ENCODE measurements at places on chromosomes 5 and 9.

GRCh38 chr5:105740242-105740641 lies 1930.5 kb downstream of the EFNA5 start:
- DNase-seq, result no peak

- DNase-seq, result peak; percentile 34
These were observed 71.3 kb downstream of the GLIS3 start for GRCh38 chr9:4228606-4229005.

GRCh38 chr5:108461628-108462367 lies 79.9 kb upstream of the FBXL17 start:
- DNase-seq, result no peak

DNA sequence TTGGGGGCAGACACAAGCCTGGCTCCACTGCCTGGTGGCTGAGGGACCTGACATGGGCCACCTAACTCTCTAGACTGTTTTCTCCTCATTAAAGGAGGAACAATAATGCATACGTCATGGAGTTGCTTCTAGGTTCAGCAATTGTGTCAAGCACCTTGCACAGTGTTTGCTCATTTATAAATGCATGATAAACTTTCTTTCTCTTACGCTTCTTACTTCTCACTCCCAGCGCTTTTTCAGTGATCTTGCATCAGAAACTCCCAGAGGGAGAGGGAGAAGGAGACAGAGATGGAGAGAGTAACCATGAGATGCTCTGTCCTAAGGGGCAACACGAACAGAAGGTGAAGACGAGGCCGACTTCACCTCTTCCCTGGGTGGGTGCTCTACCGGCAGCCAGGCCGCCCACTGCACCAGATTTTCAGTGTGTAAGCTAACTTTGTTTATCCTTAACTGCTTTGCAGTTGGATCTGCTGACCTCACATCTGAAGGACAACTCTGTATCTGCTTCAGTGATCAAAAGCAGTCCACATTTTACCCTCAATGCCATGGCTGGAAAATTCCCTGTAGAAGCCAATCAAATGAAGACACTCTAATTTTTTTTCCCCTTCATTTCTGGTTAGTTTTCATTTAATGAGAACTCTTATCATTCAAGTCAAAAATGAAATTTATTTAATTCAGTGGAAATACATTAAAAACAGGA lies 35.3 kb downstream of the MED27 start:
- peak; percentile 81 for DNase-seq

GRCh38 chr5:78705826-78706225 lies 57.3 kb upstream of the LHFPL2 start:
- no peak for DNase-seq

GRCh38 chr5:93328833-93329232 lies 252.2 kb downstream of the NR2F1-AS1 start:
- DNase-seq, result no peak

DNA sequence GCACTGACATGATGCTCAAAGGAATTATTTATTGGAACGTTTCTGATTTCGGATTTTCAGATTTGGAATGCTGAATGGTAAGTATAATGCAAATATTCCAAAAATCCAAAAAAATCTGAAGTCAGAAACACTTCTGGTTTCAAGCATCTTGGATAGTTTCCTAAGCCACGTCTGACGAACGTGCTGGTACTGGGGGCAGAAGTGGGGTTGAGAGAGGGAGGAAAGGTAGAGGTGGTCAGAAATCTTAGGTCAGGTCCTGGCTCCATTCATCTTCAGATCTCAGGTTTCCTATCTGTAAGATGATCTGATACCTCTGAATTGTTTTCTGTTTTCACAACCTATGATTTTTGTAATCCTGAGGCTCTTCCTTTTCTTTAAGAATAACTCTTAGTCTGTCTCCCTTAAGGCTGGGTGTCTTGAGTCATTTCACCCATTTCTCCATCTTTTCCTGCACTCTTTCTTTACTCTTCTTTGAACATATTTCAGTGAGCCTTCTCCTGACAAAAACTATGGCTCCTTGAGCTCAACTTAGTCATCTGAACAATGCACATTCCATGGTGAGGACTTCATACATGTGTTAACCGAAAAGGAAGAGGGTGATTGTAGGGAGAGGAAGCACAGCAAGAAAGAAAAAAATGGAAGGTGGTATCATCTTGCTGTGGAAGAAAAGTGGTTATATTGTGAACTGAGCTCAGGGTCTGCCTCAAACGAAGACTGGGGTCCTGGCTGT lies 3.3 kb downstream of the SGCD start:
- no peak for DNase-seq

DNA sequence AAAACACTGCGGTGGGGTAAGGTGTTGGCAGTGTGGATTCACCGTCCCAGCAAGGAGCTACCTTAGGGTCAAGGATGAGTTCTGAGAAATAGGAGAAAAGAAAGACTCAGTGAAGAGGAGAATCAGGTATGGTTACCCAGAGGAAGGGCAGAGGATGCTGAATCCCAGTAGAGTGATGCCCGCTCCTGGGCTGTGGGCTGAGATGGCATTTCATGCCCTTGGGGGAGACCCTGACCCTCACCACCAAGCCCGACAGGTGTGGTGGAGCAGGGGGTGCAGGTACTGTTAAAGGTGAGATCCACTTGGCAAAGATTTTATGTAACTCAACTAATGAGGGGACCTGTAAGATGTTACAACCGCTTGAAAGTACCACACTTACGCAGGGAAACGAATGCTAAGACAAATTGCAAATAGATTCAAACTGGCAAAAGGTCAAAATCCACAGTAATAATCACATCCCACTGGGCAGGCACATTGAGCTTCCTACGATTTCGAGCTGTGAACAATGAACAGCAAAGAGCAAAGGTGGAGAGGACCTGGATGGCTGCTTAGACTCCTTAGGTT lies 2.1 kb downstream of the RNU6ATAC start:
- no peak for DNase-seq

GRCh38 chr9:127543221-127543620 lies 68.9 kb upstream of the STXBP1 start:
- DNase-seq, result no peak

GRCh38 chr5:84080908-84081307 lies 303.8 kb downstream of the EDIL3 start:
- DNase-seq, result no peak
